Stomach (tissue), 19 donors: ENCODE measurements at places on chromosomes 4 and X. TPM values are rescaled to one million over a fixed set of nuclear protein-coding genes. Genes with fewer than 3 reads are reported as not detected.
A peak's percentile ranks its signal among the peaks of the same experiment; 100 is the strongest.

DNA sequence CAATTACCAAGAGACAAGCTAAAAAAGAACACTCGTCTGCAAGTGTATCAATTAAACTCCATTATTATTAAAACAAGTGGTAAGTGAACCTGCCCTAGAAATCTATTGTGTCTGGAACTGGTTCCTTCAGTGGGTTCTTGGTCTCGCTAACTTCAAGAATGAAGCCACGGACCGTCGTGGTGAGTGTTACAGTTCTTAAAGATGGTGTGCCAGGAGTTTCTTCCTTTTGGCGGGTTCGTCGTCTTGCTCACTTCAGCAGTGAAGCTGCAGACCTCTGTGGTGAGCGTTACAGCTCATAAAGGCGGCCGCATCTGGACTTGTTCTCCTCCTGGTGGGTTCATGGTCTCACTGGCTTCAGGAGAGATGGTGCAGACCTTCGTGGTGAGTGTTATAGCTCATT, 231.8 kb downstream of the GRID2 start:
- no peak for DNase-seq

GRCh38 chr4:151952711-151953254, 192.0 kb upstream of the GATB start:
- DNase-seq = no peak

- no peak for DNase-seq
Observed at GRCh38 chrX:136626237-136626636, 21.7 kb upstream of the CD40LG start.

GRCh38 chr4:173547889-173548288, 17.9 kb upstream of the HAND2 start:
- no peak for DNase-seq

GRCh38 chr4:108135549-108136209, 33.1 kb downstream of the LEF1 start:
- no peak for DNase-seq

DNA sequence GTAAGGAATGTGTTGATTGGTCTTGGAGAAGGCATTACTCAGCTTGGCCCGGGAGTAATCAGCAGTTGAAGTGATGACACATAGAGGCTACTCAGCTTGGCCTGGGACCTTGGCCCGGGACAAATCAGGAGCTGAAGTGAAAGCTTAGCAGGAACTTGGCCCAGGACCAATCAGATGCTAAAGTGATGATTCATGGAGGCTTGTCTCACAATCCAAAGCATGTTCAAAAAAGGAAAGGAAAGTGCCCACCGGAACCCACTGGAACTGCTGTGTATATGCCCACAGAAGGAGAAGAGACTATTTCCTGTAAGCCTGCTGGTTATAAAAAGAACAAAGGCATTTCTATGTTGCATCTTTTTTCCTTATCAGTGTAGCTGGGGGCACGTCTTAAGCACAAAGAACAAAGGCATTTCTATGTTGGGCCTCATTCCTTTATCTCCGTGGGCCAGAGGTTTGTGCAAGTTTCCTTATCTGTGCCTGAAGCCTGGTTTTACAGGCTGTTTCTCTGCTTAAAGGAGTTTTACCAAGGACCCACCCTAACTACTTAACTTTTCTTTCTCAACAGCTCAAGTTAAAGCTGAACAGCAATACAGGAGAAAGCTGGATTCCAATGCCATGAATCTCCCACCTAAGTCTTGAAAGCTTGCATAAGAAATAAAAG, 1176.7 kb downstream of the NLGN4X start:
- DNase-seq = no peak

DNA sequence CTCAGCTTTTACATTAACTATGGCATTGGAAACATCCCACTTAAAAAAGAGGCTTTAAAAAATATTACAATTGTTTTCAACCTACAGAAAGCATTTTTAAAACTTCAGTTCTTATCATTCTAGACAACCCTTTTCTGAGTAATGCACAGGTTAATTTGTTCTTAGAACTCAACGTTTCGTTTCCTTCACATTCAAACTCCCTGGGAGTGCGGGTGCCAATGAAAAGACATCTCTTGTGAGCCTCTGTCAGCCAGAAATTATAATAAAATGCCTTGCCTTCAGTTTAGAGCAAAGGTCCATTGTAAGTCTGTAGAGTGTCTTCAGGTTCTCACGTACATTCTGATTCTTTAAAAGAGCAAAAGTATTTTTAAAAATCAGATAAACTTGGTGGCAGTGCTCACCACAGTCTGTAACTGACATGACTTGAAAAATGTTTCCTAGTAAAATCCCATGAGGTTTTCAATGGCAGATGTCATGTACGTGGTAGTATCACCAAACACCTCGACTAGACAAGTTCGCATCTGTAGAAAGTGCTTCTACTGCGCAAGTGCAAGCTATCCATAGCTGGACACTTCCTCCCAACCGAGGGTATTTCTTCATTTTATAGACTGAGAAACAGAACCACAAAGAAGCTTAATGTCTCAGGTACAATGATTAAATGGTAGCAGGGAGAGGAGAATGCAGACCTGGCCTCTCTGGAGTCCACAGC, 65.8 kb downstream of the HAUS3 start:
- no peak for DNase-seq

- peak; percentile 53 for DNase-seq
Observed at GRCh38 chr4:20474119-20474518, 222.4 kb downstream of the SLIT2 start.

DNA sequence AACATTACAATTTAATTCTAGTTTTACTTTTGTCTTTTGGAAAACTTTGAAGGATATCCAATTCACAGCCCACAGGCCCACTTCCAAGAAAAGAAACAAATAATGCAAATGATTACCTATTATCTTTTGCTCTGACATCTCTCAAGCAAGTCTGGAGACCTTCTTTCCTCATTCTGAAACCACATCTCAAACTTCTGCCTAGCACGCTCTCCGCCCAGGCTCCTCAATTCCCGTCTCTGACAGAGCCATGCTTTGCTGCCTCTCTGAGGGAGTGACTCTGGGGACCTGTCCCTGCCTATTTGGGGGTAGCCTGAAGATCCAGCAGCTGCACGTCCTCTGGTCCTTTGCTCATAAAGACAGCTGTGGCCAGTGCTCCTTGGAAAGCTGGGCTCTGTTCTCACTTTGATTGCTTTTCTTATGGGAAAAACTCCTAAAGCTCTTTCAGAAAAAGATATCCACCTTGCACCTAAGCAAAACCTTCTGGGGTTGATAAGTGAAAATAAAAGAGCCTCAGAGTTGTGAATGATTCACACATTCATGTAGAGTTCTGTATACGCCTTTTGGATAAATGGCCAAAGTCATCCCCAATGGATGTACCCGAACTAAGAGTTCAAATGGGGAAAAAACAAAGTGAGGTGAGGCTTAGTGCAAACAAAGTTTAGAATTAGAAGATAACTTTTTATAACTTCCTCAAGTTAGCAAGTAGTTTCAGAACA, 72.4 kb upstream of the TNIP3 start:
- no peak for DNase-seq

DNA sequence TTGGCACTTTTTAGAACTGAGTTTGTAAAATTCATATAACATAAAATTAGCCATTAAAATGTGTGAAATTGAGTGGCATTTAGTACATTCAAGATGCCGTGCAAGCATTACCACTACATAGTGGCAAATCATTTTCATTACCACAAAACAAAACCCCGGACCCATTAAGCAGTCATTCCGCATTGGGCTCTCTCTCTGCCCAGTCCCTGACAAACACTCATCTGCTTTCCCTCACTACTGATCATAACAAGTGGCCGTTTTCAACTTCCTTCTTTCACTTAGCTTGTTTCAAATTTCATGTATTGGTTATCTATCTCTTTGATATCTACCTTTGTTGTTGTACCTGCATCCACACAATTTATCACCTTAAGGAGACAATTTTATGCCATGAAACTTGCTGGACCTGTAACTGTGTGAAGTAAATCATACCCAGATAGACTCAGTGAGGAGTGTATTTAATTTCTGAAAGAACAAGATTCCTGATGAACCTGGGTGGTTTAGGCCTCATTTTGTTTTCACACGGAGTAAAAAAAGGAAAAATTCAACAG, 202.1 kb downstream of the OR13H1 start:
- peak; percentile 22 for DNase-seq

TMSB15C gene
- total RNA-seq = 1.6 TPM

KLHL4 gene
- not detected for total RNA-seq

LRIT3 gene
- total RNA-seq = not detected

GSPT2 gene
- 13.6 TPM for total RNA-seq

UGT2A3 gene
- total RNA-seq = 0.58 TPM

VSIG1 gene
- 93.7 TPM for total RNA-seq

GAGE12F gene
- total RNA-seq = not detected

SGMS2 gene
- total RNA-seq = 29.5 TPM
